ENCODE measurements at places on chromosomes 2 and 18.

- no peak for DNase-seq
Observed at GRCh38 chr2:77087987-77088414, 434.2 kb downstream of the LRRTM4 start.

DNA sequence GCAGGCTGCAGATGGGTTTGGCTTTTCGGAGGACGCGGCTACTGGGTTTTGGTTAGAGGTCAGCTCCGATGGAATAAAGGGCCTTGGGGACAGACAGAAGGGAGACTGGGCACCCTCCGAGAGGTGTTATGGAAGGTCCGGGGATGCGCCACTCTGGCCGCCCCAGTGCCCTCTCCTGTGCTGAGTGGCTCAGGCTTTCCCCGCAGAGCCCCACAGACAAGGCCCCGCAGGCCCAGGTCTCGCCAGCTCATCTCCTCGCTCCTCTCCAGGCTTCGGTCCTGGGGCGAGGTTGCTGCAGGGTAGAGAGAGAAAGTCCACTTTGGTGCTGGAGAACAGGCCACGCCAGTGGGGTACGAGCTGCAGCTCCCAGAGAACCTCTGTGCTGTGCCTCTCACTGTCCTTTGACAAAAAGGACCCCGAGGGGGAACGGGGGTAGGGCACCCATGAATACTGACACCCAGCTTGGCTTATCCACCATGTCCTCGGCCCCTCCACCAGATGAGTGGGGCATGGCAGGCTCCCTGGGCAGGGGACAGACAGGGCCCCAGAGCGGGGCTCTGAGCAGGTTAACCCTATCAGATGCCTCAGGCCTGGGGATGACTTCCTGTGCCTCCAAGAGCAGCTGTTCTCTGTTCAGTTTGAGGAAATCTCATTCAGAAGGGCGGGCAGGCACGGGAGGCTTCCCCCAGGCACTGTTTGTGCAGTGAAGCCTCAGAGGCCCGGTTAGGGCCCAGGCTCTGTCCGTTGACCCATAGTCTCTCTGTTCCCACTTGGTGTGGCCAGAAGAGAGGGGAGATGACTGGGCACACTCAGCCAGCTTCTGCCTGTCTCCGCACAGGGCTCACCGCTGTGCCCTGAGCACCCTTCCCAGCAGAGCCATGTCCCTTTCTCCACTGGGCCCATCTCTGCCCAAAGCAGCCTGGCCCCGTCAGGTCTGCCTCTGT is 15.7 kb upstream of the CNNM3 start:
- DNase-seq = no peak

- DNase-seq = no peak
Observed at GRCh38 chr18:3747176-3747973, 297.4 kb downstream of the TGIF1 start.

DNA sequence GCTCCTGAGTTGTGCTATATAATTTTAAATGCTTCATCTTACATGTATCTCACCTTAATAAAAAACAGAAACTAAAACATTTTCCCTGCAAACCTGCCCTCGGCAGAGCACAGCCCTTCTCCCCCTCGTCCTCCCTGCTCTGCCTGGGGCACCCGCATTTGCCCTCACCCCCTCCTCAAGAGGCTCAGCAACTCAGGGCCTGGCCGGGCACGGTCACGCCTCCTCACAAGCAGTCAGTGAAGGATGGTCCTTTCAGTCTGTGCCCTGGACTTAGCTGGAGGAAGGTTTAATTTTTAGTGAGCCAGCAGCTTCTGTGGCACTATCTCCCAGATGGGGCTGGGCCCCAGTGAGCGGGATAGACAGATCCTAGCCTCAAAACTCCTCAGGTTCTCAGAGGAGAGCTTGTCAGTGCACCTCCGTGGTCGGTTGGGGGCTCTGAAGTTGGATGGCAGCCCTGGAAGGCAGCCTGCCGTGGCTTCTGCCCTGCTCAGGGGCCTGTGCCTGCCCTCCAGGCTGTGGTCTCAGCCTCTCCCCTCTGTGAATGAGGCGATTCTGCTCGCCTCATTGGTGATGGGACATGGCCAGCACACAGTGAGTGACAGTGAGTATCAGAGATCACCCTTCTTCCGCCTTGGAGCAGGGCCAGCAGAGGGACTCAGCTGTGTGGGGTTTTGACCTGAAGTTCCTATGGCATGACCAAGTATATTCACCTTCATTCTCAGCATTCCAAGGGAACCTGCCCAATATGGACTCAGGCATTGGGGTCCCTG is 56.3 kb upstream of the AFF3 start:
- DNase-seq = no peak

DNA sequence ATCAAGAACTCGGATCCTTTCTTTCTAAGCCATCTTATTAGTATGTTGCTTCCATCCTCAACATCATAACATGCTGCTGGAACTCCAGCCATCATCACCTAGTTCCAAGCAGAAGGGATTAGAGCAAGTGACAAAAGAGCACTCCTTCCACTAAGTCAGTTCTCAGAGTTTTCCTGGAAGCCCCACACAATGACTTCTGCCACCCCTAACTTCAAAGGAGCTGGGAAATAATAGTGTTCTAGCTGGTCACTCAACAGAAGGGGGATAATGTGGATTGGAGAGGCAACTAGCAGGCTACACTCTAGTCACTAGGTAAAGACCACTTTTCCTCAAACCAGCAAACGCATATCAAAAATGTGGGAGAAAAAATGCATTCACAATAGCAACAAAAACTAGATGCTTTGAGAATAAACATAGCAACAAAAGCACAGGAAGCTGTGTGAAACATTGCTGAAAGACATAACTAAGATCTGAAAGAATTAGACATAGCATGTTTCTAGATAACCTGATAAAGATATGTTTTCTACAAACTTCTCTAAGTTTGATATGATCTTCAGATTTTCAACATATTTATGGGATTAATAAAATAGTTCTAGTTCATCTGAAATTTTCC is 39.5 kb downstream of the COX7A2L start:
- DNase-seq = no peak

All from stimulated activated naive B cell treated with anti-CD40 and anti-IgM and Interleukin-4, amounts not matched to agents 10 μg/mL and 1 μg/mL and 100 μg/mL, for 72 hours (primary cell).